SJSA1 (cell line): ENCODE measurements at places on chromosomes 1 and 21. TPM values are rescaled to one million over a fixed set of nuclear protein-coding genes. Genes with fewer than 3 reads are reported as not detected.

GRCh38 chr21:34187935-34188334, 114.6 kb downstream of the MRPS6 start:
- no peak for DNase-seq

DNA sequence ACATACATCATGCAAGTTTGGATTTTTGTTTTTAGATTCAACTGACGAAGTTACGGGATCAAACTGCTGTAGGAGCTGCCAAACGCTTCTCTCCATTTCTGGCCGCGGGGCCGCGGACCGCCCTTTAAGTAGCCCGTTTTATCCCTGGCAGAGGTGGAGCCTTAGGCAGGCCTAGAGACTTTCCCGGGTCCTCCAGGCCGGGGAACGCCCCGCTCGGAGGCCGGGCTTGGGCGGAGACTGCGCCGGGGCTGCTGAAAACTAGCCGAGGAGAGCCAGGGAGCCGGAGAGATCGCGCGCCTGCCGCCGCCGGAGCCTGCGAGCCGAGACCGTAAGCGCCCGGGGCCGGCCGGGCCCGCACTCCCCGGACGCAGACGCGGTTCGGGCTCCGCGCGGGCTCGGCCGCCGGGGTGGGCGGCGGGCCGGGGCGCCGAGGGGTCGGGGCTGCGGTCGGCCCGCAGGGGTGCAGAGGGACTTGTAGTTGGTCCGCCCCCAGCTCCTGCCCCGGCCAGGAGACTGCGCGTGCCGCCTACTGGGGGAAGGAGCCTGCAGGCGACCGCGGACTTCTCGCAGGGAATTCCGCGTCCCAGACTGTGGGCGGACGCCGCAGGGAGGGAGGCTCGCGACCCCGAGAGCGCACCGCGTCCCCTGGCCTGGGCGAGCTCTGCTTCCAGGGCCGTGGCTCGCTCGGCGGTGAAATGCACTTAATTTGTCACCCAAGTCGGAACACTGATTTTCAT, at the start of gene EPHX1:
TSS of gene EPHX1 (plus strand) at position 283 of the 737 bp plus-strand sequence. CDS start 18,606 bp downstream, outside the sequence.
- DNase-seq, result peak; percentile 91

- no peak for DNase-seq
Observed at GRCh38 chr1:57252597-57253294, 171.1 kb downstream of the DAB1 start.

The ZNF692 gene
- total RNA-seq, result 8.8 and 11.1 TPM in 2 replicates

The ALX3 gene
- not detected in 2 replicates for total RNA-seq
